ENCODE measurements at places on chromosomes 5 and 9. TPM values are rescaled to one million over a fixed set of nuclear protein-coding genes. Genes with fewer than 3 reads are reported as not detected.
A peak's percentile ranks its signal among the peaks of the same experiment; 100 is the strongest.

DNA sequence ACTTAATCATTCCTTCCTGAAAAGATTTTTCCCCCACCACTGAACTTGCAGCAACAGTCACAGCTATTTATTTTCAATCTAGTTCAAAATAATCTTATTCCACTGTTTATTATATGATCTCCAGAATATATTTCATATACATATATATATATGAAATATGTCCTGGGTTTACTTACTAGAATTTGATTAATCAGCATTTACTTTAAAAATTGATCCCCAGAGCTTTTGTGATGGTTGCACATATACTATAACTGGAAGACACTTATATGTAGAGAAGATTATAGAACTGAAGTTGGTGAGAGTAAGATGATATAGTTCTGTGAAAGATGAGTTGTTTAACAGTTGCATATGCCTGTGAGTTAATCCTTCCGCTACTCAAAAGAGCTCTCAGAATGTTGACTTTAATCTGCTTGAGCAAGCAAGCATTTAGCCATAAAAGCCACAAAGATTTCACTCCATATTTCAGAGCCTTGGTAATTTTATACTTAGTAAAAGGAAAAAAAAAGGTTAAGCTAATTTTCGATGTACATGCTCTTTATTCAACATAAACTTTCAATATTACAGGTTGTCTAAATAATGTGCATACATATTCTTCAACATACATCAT is 399.3 kb upstream of the CDH9 start:
- H3K27me3 ChIP-seq: no peaks in the 10 kb centered on the region
- no peak overlapping the region for H3K4me3 ChIP-seq
- H3K36me3 ChIP-seq: no peaks in the 10 kb centered on the region
- no peak overlapping the region for H3K27ac ChIP-seq

The AGXT2 gene
- total RNA-seq: not detected

The SCAI gene
- total RNA-seq: 10.5 TPM

GRCh38 chr9:111878946-111879345 is 17.7 kb upstream of the UGCG start:
- H3K27me3 ChIP-seq: no peaks in the 10 kb centered on the region
- no peak for DNase-seq
- H3K36me3 ChIP-seq: peaks cover 5% of the 10 kb centered on the region
- no peak overlapping the region for H3K27ac ChIP-seq
- no peak overlapping the region for H3K4me3 ChIP-seq

The HSD17B3 gene
- 1.2 TPM for total RNA-seq

The WDR38 gene
- total RNA-seq: not detected

The PCDHGA9 gene
- total RNA-seq: not detected

The AQP7 gene
- total RNA-seq: 0.31 TPM

DNA sequence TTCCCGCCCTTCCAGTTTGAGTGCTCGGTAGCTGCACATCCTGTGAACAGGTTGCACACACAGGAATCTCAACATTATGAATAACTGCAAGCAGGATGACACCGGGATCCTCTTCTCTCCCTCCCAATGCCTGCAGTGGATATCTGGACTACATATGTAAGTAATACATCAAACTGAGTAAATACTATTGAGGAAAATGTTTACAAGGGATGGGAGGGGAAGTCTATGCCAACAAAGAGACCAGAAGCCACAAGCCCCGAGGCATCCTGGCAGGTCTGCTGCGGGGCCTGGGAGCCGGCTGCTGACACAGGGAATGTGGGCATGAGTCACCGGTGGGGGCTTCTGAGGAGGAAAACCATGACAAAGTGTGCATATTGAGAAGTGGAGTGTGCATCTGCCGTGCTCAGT is 8.6 kb upstream of the ANKRD33B start:
- no peak for DNase-seq
- H3K27me3 ChIP-seq: peaks cover 33% of the 10 kb centered on the region
- H3K27ac ChIP-seq: no peak overlapping the region

DNA sequence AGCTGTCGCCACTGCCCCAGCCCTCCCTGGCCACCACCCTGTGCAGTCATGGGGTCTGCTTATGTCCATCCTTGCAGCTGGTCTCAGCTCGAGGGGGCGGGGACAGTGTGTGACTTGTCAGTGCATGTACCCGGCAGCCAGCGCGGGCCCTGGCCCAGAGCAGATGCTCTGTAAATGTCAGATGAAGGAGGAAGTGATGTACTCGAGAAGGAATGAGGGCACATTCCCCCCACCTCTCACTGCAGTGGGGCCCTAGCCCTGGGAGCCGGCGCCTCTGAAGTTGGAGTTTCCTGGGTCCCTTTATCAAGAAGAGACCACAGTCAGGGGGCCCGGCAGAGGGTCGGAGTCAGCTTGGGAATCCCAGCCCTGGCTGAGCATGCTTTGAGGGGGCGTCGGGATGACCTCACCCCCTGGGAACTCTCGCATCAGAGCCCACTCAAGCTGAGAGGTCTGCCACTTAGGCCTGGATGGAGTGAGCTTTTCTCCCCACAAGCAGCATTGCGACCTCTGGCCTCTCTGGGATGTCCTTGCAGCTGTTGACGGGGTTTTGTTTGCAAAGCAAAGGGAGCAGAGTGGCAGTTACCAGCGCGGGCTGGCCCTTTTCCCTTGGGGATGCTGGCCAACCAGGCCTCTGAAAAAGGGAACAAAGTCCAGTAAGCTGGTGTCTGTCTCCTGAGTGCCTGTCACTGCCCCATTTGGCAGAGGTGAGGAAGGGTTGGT is 19.0 kb downstream of the NEURL1B start:
- no peak for DNase-seq
- H3K4me3 ChIP-seq: no peak overlapping the region
- no peaks in the 10 kb centered on the region for H3K27me3 ChIP-seq
- no peak overlapping the region for H3K27ac ChIP-seq
- no peaks in the 10 kb centered on the region for H3K4me1 ChIP-seq
- H3K36me3 ChIP-seq: peaks cover 2% of the 10 kb centered on the region

DNA sequence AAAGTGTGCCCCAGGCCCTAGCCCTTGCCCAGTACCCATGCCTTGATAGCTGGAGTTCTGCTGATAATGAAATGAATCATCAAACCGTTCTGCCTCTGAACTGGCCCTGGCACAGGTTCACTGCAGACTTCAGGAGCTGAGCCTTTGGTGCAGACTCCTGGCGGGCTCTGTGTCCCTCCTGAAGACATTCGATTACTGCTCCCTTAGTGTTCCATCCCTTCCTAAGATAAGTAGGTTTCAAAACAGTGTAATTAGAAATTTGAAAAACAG is 97.2 kb downstream of the MVB12B start:
- H3K27me3 ChIP-seq: no peaks in the 10 kb centered on the region
- peaks cover 6% of the 10 kb centered on the region for H3K36me3 ChIP-seq
- H3K27ac ChIP-seq: peak overlapping the region; percentile 29

DNA sequence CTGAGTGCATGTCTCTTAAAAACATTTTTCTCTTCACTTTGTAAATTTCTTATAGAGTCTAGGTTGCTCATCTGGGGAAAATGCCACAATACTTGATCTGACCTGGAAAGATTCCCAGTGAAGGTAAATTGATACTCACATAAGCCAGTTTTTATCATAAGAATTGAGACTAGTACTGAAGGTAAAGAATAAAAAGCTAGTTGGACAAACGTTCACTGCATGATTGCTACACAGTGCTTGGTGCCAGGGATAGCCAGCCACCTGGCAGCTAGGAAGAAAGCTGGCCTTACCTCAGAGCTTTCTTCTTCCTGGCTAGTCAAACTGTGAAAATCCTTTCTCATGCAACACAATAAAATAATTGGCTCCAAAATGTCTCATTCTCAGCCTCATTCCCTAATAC is 77.1 kb downstream of the MUSK start:
- no peak for DNase-seq
- H3K4me1 ChIP-seq: no peaks in the 10 kb centered on the region

DNA sequence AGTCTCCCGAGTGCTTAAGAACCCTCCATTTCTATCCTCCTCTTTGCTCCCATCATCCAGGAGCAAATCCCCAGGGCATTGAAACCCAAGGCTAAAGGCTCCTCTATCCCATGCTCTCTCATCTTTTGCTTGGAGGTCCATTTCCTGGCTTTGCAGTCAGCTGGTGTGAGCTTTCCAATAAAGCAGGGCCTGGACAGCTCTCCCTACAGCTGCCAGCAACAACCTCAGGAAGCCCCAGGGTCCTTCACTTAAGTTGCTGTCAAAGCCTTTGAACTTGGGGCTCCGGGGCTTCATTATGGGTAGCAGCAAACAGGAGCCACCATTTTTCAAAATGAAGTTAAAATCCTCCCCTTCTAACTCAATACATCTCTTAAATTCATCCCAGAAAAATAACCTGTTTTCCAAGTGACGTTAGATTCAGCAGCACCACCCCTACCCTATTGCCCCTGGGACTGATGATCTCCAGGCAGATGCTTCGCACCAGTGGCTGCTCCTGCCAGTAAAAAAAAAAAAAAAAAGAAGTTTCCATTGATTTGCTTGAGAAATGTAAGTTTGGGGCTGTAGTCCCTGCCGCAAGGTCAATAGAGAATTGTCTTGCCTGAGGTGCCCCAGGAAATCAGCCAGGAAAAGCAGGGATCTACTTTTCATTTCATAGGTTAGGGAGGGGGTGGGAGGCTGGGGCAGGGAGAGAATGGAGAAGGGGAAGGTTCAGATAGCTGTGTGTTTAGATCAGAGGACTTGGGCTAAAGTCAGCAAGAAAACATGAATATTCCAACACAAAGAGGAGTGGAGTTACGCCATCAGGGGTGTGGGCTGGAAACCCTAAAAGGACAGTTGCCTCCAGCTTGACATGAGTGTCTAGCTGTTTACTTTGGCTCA is 83.8 kb upstream of the IL6ST start:
- peaks cover 29% of the 10 kb centered on the region for H3K4me1 ChIP-seq
- no peaks in the 10 kb centered on the region for H3K27me3 ChIP-seq

DNA sequence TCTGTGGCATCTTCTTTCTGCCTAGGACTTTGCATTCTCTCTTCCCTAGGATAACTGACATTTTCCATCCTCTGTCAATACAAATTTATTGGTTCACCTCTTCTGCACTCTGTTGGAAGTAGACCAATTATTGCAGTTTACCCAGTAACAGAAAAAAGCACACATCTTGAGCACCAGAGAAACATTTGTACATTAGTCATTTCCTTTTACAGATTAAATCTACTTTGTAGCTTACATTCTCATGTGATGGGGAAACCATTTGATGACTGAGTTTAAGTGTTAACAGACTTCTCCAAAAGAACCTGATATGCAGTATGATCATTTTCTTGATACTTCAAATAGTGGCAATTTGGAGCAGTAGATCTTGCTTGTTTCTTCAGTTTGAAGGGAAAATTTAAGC is 1098.8 kb downstream of the DTWD2 start:
- no peaks in the 10 kb centered on the region for H3K27me3 ChIP-seq
- no peak for DNase-seq
- no peak overlapping the region for H3K4me3 ChIP-seq
- H3K4me1 ChIP-seq: no peaks in the 10 kb centered on the region
- no peak overlapping the region for H3K27ac ChIP-seq

The TTC16 gene
- total RNA-seq: 4.3 TPM

The CEL gene
- not detected for total RNA-seq

The PIP5K1B gene
- total RNA-seq: 0.55 TPM

DNA sequence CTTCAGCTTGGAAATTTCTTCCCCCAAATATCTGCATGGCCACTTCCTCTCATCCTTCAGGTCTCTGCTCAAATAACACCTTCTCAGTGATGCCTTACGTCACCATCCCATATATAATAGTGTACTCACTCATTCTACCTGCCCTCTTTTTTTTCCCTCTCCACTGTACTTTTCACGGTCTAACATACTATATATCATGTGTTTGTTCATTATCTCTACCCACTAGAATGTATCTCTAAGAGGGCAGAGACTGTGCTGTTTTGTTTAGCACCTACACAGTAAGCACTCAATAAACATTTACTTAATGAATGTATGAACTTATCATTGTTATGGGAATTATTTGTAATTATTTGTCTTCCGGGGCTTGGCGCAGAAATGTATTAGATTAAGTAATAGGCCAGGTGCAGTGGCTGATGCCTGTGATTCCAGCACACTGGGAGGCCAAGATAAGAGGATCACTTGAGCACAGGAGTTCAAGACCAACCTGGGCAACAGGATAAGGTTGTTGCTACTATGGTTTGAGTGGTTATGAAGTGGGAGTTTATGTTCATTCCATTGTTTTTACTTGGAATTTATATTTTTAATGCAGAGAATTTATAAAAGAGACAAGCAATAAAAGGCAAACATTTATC is 6.0 kb upstream of the IL13 start:
- H3K27ac ChIP-seq: no peak overlapping the region
- H3K36me3 ChIP-seq: peaks cover 3% of the 10 kb centered on the region
- no peak overlapping the region for H3K4me3 ChIP-seq
- peaks cover 24% of the 10 kb centered on the region for H3K27me3 ChIP-seq
- H3K4me1 ChIP-seq: peaks cover 5% of the 10 kb centered on the region

DNA sequence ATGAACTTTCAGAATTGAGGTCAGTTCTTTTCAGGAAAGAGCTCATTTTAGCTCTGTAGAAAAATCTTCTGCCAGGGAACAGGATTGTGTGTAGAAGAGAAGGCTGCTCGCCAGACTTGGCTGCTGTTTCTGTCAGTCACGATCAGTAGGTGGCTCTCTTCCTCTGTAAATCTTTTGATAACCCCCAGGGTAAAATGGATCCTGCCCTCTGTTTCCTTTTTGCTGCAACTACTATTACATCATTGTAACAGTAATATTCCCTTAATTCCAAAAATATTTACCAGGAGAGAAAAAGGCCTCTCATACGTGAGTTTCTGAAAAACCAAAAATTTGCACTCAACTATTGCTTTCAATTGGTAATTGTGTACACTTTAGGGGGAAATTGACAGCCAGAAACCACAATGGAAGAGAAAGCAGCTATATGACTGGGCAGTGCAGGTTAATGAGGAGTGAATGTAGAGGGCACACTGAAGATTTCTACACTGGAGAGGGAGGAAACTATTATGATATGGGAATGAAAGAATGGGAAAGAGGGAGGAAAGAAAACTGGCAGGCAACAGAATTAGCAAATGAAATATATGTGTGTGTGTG is 12.3 kb downstream of the IFNA21 start:
- no peaks in the 10 kb centered on the region for H3K36me3 ChIP-seq
- peaks cover 5% of the 10 kb centered on the region for H3K27me3 ChIP-seq
- DNase-seq: no peak
- H3K4me1 ChIP-seq: peaks cover 7% of the 10 kb centered on the region
- H3K4me3 ChIP-seq: no peak overlapping the region
- H3K27ac ChIP-seq: no peak overlapping the region

- H3K36me3 ChIP-seq: no peaks in the 10 kb centered on the region
- peaks cover 3% of the 10 kb centered on the region for H3K4me1 ChIP-seq
These were observed 408.7 kb downstream of the ARHGEF28 start for GRCh38 chr5:74034733-74035132.
